ENCODE measurements at places on chromosomes 6 and 20.
A peak's percentile ranks its signal among the peaks of the same experiment; 100 is the strongest.

- peak; percentile 24 for DNase-seq
Measured at GRCh38 chr6:16683641-16684194, 77.5 kb downstream of the ATXN1 start.

DNA sequence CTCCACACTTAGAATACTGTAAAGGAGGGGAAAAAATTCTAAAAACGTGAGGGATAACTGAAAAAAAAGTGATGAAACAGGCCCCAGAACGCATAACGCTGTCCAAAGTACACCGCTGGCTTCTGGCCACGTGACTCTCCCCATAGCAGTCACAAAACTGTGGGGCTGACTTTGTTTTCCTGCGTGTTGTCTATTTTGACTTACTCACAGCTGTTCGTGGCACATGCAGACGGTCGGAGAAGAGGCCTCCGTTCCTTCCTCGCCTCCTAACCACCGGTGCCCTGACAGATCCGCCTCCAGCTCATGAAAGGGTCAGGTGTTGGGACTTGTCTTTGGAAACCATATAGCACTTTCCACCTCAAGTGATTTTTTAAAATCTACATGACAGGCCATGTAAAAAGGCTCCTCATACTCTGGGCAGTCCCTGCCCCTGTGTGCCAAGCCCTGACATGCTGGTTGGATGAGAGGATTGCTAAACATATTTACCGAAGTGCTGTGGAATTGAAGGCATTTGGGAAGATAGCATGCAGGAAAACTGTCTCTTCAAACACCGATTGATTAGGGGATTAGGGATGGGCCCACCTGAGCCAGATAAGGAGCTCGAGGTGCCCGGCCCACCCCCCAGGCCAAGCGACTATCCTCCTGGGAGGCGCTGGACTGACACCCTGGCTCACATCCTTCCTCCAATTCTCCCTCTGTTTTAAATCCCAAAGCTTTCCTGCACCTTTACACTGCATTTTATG lies 54.8 kb downstream of the DACT2 start:
- DNase-seq = no peak

DNA sequence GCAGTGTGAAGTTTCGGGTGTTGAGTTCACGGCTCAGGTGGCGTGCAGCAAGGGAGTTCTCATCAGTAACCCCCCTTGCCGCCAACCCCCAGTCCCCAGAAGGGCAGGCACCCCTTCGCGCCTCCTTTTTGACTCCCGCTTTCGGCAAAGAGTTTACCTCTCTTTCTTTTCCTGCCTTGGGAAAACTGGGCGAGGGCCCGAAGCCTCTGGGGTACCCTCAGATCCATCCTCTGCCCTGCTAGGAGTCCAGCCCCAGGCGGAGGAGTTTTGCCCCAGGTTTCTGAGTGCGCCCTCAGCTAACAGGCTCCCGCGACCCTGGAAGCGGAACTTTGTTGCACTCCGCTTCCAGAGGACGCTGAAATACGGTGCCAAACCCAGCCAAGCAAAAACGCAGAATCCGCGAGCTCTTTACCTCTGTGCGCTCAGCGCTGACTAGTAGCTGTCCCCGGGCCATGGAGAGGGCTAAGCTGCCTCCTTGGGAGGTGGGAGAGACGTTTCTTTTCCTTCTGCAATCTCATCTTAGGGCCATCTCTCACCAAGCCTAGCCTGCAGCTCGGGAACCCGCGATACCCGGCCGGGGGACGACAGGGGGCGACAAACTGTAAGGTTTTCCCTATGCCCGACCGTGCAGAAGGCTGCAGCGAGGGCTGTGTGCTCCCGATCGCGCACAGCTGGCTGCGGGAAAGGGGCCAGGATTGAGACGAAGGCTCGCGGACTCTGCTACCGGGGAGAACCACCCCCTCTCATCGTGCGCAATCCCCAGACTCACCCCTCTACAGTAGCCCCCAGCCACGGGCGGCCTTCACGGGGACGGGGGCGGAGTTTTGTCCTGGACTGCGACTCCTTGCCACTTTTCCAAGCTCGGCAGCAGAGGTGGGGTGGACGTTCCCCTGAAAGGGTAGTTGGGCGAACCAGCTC lies 2.7 kb upstream of the PAX1 start:
- DNase-seq = peak; percentile 41

DNA sequence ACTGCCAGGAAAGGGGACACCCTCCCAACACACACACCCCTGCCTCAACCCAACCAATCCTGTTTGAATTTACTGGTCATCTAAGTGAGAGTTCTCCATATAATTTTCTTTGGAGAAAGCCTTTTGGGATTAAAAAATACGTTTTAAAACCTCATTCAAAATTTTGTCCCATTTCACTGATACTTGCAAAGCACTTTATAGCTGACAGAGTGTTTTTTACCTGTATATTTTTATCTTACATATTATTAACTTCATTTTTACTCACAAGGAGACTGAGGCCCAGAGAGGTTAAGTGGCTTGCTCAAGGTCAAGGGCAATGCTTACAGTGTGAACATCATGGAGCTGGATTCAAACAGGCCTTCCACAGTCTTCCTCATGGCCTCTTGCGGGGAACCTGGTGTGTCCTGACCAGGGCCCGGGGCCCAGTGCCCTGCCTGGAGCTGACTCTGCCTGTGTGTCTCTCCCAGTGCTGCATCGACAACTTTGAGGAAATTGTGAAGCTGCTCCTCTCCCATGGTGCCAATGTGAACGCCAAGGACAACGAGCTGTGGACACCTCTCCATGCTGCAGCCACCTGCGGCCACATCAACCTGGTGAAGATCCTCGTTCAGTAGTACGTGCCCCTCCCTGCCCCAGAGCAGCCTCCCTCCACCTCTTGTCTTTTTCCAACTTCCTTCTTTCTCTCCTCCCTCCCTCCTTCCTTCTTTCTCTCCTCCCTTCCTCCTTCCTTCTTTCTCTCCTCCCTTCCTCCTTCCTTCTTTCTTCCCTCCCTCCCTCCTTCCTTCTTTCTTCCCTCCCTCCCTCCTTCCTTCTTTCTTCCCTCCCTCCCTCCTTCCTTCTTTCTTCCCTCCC lies 30.9 kb upstream of the FAM83D start:
- DNase-seq = no peak

DNA sequence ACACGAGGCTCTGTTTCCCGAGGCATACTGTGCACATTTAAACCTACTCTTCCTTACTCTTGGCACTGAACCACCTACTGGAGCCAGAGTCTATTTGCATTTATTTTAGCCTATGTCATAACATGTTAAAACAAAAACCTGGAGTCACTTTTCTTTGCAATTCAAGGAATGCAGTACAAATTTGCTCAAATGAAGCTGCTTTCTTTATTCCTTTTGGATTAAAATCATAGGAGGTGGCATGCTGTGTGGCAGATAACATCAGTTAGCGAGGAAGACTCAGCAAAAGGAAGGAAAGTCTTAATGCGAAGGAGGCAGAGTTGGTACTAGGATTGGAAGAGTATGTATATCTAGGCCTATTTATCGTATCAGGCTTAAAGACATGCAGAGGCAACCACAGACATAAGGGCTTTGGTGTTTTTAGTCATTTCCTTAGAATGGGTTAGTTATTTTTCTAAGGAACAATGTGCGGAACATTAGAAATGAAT lies 92.9 kb downstream of the SAMD3 start:
- DNase-seq = no peak

- DNase-seq = no peak
Measured at GRCh38 chr6:110575925-110576463, 99.6 kb upstream of the SLC22A16 start.

GRCh38 chr6:13377054-13377758 lies 48.9 kb upstream of the TBC1D7 start:
- DNase-seq = no peak

DNA sequence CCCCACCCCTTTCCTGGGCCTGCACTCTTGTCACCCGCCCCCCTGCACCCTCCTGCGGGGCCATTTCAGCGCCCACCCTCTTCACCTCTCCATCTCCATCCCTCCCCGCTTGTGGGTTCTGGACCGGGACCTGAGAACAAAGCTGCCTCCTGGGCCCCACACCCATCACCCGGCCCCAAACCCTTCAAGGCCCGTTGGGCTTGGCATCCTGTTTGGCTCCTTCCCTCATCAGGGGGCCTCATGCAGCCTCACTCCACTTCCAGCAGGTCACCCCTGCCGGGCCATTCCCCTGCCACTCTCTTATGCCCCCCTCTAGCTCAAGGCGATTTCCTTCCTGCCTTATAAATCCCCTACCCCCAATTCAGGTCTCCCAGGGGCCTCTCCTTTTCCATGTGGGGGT lies 67.4 kb downstream of the SRC start:
- no peak for DNase-seq

DNA sequence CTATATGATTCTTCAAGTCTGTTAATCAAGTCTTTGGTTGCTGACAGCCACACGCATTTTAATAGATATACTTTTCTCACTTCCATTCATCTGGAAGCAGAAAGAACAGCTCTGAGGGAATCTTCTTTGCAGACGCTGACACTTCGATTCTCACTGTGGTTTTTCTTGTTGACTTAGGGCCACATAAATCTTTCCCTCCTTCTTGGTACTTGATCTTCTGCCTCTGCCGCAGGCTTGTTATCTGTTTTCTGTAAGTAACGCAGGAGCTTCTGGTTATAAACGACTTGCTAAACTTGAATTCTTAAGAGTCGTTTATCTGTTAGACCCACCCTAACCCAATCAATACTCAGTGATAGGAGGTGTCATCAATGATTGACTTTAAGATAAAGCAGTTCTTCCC lies 268.8 kb upstream of the SULF2 start:
- no peak for DNase-seq

- DNase-seq = no peak
Measured at GRCh38 chr6:152746172-152746553, 4.4 kb upstream of the VIP start.

DNA sequence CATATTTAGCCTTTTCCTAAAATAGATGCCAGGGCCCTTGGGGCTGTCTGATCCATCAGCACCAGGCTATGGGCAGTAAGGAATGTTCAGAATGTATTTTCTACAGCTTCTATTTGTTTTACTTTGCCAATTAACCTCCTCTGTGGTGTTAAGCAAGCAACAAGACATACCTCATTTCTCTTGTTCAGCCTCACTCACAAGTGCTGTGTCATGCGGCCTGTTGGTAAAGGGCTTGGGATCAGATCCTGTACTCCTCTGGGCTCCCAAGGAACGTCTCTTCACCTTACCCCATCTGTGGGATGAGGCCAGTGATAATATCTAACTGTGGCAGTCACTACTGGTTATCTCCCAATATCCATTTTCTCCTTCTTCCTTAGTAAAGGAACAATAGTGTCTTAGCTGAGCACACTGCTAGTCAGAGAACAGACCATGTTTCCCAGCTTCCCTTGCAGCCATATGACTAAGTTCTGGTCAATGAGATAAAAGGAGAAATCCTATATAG lies 7.0 kb upstream of the DSTN start:
- no peak for DNase-seq

DNA sequence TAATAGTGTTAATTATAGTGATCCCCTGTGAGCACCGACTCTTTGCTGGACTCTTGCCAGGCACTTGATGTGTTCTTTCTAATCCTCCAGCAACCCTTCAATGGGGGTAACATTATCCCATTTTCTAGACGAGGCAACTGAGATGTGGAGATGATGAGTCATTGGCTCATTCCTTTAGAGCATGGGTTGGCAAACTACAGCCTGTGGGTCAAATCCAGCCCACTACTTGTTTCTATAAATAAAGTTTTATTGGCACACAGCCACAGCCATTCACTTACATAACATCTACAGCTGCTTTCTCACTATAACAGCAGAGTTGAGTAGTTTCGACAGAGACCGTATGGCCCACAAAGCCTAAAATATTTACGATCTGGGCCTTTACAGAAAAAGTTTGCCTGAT lies 249.5 kb upstream of the KCNG1 start:
- no peak for DNase-seq

DNA sequence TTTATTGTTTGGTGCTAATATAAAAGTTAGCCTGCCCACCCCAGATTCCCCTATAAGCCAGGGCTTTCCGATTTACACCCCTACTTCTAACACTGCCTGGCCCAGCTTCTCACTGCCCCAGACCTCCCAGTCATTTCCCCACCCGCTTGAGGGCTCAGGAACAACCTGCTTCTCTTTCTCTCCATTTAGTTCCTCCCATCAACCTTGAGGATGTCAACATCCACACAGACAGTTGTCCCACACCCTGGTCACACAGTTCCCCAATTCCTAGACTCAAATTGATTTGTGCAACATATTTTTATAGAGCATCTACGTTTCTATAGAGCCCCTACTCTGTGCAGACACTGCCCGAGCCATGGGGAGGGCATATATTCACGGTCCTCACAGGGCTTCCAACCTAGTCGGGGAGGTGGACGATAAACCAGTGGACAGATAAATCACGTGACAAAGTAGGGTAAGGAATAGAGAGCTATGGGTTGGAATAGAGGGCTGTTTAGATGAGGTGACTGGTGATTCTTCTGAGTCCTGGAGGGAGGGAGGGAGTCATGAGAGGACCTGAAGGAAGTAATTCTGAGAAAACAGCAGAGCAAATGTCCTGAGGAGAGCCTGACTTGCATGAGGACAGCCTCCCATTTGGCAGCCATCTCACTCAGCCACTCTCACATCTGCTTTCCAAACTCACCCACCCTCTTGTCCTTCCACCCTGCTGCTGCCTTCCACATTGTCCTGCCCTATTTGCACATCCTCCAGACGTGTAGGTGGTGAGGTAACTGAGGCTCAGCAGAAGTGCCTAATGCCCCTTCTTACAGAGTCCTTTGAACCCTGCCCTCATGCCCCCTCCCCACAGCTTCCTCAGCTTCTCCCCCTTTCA lies 6.3 kb downstream of the GABRR2 start:
- DNase-seq = no peak

- no peak for DNase-seq
Measured at GRCh38 chr6:170130201-170130621, 160.7 kb downstream of the DLL1 start.

DNA sequence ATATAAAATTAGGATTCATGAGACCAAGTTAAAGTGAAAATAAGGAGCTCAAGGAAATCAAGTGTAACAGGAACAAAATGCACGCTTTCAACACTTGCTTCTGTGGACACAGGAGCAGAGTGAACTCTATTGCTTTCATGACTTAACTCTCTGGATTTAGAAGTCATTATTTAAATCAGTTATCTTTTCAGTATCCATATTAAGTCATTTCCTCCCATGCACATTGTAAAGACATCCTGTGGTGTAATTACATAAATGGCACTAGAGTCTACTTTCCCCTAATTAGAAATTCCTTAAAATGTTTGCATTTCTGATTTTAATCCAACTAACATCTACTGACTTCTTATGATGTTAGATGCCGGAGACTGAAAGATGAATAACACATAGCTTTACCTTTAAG lies 88.0 kb downstream of the INSM1 start:
- no peak for DNase-seq
